T-helper 1 cell (primary cell): ENCODE measurements at places on chromosomes 7 and 10.

DNA sequence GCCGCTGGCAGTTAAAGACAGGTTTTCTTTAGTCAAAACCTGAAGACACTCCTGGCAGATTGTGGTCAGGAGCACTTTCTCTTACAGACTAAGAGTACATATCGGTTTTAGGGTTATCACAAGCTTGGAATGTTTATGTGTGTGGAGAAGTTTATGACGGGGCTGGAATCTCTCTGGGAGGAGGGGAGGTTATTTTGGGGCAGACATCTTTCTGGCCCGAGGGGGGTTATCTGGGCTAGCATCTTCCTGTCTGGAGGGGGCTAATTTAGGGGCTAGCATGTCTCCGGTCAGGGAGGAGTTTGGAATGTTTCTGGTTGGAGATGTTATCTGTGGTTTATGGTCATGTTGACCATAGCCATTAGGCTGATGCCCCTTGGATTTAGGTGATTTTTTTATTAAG is 141.2 kb upstream of the KIF5B start:
- DNase-seq: no peak

GRCh38 chr7:137572056-137572784 is 228.7 kb upstream of the PTN start:
- DNase-seq: no peak

DNA sequence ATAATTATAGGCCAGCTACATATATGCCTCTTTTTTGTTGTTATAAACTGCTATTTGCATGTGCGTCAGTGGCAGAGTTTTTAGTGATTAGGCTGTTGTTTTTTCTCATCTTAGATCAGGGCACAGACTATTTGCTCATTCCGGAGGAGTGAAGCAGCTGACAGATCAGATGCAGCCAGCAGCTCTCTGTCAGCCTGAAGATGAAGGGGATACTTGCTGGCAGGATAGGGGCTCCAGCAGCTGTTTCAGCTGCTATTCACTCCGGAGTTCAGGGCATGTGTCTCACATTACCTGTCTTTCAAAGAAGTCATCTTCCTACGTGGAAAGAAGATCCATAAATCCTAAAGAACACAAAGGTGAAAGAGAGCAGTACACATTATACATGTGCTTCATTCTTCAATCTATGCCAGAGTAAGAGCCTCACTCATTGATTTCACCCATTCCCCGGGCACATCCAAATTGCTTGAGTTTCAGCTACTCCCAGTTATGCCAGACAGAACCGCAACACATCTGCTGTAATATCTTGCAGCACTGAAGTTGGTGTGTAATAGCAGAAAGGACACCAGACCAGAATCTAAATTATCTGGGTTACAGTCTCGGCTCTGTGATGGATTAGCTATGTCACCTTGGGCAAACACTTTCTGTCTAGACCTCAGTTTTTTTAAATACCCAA is 182.8 kb upstream of the CHRM2 start:
- no peak for DNase-seq

GRCh38 chr10:50361946-50362345 is 110.6 kb upstream of the ASAH2 start:
- no peak for DNase-seq

- no peak for DNase-seq
Measured at GRCh38 chr10:78211561-78212051, 177.9 kb downstream of the RPS24 start.

GRCh38 chr10:27349987-27350386 is 109.4 kb upstream of the ACBD5 start:
- DNase-seq: no peak

GRCh38 chr7:123580406-123581161 is 21.0 kb upstream of the ASB15 start:
- DNase-seq: no peak

- DNase-seq: no peak
Measured at GRCh38 chr10:97548828-97549455, 23.6 kb upstream of the ANKRD2 start.

GRCh38 chr7:37033141-37033540 is 308.8 kb upstream of the AOAH start:
- no peak for DNase-seq

- no peak for DNase-seq
Measured at GRCh38 chr10:120328647-120329046, 128.4 kb upstream of the PLPP4 start.

GRCh38 chr10:21079330-21079658 is 182.2 kb upstream of the NEBL start:
- no peak for DNase-seq

GRCh38 chr10:12547301-12547771 is 198.0 kb downstream of the CAMK1D start:
- DNase-seq: no peak

DNA sequence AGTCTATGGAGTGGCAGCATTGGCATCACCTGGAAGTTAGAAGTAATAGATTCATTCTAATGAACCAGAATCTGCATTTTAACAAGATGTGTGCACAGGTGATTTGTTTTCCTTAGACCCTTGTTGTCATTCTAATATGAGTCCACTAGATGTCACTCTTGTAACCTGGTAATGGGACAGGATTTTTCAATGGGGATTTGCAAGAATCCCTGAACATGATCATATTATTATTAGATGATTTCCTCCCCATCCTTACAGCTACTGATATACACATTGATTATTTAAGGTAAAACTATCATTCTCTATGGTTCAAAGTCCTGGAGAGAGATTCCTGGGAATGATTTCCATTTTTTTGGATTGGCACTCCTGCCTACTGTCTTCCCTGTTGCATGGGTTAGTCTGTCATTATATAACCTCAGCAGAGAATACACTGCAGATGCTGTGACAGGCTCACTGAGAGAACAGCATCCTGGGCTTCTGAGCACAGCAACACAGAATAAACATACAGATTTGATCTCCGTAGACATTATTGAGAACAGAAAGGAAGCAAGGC is 194.9 kb downstream of the SUGCT start:
- DNase-seq: no peak

DNA sequence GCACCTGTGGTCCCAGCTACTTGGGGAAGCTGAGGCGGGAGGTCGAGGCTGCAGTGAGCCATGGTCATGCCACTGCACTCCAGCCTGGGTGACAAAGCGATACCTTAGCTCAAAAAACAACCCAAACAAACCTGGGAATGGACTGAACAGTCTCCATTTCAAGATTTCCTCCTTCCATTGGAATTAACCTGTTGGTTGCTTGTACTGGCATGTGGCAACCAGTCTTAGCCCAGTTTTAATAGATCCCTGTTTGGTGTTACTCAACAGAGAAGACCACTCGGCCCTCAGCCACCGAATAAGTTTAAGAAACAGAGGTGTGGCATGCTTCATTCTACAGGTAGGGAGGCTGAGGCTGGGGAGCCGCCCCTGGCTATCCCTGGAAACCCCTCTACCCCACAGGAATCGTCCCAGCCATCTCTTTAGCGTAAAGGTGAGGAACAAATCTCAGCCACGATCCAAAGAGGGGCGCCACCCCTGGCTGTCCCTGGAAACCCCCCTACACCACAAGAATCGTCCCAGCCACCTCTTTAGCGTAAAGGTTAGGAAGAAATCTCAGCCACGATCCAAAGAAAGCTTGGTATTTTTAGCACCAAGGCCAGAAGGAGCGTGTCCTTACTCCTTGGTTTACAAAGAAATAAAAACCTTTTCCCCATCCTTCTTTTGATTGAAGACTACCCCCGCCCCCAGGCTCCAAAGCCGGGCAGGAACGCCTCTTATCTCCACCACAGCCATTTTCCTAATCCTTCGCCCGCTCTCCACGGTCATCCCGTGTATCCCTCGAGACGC is 861 bp upstream of the TSPAN14 start:
- DNase-seq: no peak

- DNase-seq: no peak
Measured at GRCh38 chr7:2204446-2204845, 28.3 kb downstream of the MAD1L1 start.

- no peak for DNase-seq
Measured at GRCh38 chr10:19921300-19922140, 105.3 kb downstream of the PLXDC2 start.

DNA sequence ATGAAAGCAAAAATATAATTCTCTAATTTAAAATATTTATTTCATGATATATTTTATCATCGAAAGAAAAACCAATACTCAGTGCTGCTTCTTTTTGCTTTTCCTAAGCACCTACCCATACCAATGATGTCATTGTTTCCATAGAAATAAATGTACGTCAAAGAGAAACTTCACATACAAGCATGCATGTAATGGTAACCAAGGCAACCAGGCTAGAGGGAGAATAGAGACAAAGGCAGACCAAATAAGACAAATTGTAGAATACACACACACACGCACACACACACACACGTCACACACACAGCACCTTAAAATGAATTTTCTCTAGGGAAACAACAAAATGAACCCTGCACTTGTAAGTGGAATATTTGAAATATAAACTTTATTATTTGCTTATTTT is 75.5 kb downstream of the MACC1 start:
- DNase-seq: no peak

- no peak for DNase-seq
Measured at GRCh38 chr7:6015917-6016652, 7.0 kb downstream of the AIMP2 start.

DNA sequence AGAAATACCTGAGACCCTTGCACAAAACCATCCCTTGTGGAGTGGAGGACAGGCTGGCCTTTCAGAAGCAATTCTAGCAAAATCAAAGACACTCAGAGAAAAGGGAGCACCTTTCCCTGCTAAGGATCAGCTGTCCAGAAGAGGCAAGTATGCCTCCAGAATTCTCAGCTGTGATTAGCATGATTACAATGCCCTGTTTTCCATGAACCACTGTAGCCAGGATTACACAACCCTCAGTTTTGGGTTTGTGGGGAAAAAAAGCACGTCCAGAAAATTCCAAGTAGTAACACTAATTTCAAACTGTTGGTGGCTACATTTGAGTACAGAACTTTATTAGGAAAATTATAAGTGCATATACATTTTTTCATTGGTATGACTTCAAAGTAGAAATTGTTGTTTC is 15.0 kb downstream of the CXCL12 start:
- DNase-seq: no peak

DNA sequence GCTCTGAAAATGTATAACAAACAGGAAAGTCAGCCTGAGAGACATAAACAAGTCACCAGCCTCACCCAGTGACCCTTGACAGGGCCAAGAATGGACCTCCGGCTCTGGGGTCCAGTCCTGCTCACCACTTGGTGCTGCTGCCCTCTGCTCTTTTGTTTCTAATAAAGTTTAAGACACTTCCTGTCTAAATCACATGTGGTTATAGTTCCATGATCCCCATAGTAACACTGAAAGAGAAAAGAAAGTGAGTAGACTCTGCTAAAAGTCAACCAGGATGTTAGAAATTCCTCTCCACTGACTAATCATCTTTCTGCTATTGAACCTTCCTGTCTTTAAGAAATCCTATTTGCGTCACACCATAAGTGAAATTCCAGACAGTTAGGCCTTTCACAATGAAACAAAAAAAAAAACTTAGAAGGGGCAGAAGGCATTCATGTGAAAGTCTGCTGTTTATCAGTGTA is 179.2 kb upstream of the BET1 start:
- DNase-seq: no peak

- no peak for DNase-seq
Measured at GRCh38 chr7:5225616-5226290, 35.7 kb downstream of the WIPI2 start.
